MCF 10A (cell line): ENCODE measurements at places on chromosomes 2 and 18. TPM values are rescaled to one million over a fixed set of nuclear protein-coding genes. Genes with fewer than 3 reads are reported as not detected.

TXNDC9 gene
- total RNA-seq: 40.2 and 41.0 TPM in 2 replicates

GRCh38 chr2:121400201-121400600 lies 115.2 kb upstream of the TFCP2L1 start:
- peaks cover 85% of the 10 kb centered on the region for H3K36me3 ChIP-seq
- no peak overlapping the region for H3K4me3 ChIP-seq

GRCh38 chr18:8732442-8733360 lies 27.3 kb downstream of the MTCL1 start:
- H3K27ac ChIP-seq: no peak overlapping the region
- H3K4me3 ChIP-seq: no peak overlapping the region
- no peaks in the 10 kb centered on the region for H3K27me3 ChIP-seq
- DNase-seq: no peak
- H3K4me1 ChIP-seq: peaks cover 3% of the 10 kb centered on the region

- DNase-seq: no peak
- H3K4me1 ChIP-seq: no peaks in the 10 kb centered on the region
- H3K27me3 ChIP-seq: no peaks in the 10 kb centered on the region
- H3K27ac ChIP-seq: no peak overlapping the region
Observed at GRCh38 chr18:57640236-57640635, 18.6 kb upstream of the NARS1 start.
